ENCODE measurements at places on chromosomes 1 and 21.

DNA sequence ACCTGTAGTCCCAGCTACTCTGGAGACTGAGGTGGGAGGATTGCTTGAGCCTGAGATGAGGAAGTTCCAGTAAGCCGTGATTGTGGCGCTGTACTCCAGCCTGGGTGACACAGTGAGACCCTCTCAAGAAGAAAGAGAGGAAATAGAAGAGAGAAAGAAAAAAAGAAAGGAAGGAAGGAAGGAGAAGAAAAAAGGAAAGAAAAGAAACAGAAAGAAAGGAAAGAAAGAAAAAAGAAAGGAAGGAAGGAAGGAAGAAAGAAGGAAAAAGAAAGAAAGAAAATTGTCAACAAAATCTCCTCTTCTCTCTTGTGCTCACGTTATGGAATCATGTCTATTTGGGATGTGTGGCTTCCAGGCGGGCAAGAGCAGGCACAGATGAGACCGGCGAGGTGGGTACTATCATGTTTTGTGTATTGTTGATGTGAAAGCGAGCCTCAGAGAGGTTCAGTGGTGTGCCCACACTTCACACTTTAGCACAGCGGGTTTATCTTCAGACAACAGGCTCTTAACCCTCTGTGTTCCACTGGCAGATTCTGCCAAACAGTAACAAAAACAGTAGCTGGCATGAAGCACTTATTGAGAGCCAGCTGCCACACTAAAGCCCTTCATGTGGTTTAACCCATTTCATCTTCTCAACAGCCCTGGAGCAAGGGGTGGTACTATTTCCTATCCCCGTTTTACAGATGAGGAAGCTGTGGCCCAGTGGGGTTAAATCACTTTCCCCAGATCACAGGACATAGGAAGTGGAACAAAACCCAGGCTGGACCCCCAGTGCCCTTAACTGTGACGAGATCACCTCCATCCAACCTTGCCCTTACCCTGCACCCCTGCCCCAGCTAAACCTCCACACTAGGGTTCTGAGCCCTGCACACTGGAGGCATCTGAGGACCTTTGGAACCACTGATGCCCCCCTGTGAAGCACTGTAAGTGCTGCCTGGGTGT is 94.7 kb upstream of the TARDBP start:
- peak; percentile 94 for DNase-seq

DNA sequence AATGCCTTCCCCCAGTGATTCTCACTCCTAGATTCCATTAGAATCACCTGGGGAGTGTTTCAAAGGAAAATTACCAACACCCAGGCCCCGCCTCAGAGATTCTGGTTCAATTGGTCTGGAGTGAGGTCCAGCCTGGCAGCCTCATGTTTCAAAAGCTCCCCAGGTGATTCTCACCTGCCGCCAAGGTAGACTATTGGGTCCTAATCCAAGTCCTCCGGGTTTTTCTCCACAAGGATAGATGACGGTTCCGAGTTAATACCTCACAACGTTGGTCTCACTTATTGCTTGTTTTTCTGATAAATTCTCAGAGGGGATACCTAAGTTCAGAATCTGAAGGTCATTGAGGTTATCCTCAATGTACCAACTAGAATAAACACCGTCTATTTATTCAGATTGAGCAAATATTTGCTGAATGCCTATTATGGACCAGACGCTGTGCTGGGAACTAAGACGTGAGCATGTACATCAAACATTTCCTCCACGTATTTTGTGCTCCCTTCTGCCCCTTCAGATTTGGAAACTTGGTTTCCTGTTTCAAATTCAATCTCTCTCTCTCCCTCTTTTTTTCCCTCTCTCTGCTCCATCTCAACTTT is 97.5 kb downstream of the SEC16B start:
- peak; percentile 84 for DNase-seq

GRCh38 chr1:161083748-161084596 is 5.4 kb downstream of the NECTIN4 start:
- no peak for DNase-seq

DNA sequence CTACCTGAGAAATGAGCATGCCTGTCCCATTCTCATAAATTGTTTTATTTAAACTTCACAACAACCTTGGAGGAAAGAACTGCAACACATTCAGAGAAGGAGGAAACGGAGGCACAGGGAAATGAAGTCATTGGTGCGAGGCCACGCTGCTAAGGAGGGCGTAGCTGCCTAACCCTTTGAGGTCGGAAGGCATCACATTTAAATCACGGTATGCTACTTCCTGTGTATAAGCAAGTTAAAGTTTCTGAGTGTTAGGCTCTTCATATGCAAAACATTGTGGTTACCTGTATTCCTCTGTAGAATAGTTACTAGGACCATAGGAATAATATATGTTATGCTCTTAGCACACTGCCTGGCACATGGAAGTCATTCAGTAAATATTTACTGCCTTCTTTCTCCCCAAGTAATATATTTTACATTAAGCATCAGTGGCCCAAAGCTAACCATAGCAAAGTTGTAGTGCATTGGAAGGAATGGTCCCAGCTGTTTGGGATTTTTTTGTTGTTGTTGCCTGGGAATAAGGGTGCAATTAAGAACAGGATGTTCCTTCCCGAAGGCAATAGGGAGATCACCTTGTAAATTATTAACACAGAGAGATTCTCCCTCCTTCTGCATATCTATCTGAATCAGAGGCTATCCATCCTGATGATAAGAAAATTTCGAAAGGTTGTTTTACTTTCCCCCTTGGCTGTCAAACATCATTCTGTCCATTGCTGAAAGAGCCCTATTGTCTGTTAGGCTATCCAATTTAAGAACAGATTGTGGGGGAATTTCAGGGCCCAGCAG is 192.2 kb upstream of the C8B start:
- no peak for DNase-seq

DNA sequence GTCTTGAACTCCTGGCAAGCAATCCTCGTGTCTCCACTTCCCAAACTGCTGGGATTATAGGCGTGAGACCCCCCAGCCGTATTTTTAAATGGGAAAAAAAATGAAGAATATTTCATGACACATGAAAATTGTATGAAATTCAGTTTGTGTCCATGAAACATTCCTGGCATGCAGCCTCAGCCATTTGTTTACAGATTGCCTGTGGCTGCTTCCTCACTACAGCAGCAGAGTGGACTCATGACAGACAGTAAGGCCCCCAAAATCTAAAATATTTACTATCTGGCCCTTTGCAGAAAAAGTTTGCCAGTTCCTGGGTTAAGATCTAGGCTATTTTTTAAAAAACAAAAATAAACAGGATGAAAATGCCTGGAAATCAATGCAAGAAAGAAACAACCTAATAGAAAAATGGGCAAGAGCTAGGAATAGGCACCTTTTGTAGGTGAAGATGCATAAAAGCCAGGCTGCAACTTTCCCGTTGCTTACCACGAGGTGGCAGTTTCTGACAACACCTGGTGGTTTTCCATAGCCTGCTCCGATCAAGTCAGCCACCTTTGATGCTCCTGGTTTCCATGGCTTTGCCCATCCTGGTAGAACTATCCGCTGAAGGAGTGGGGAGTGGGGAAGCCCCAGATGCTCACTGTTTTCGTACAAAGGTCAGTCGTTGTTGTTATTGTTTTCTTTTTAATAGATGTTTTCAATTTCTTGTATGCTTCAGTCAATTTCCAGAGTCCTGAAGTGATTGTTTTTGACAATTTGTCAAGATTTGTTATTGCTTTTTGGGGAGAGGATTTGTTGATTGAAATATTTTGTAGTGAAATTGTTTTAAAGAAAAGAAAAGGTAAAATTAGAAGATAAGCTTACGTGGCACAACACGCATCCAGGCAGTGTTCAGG is 24.3 kb downstream of the UBE2Q1 start:
- DNase-seq, result peak; percentile 79

DNA sequence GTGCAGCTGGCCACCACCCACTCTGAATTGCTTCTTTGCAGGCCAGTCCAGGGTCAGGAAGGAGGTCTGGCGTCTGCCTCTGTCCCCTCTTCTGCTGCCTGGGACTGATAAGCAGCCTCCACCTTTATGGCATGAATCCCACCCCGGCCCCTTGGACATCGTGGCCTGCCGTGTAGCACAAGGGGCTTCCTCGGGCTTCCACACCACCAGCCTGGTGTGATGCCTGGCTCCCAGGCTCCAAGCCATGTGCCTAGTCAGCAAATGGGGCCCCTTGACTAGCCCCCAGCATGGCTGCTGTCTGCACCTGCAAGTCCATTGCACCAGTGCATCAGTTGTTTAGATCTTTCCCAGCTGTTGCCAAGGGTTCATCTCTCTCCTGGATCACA is 9.9 kb upstream of the ARF1 start:
- DNase-seq, result no peak
